ENCODE measurements at places on chromosomes 7 and 10. TPM values are rescaled to one million over a fixed set of nuclear protein-coding genes. Genes with fewer than 3 reads are reported as not detected.

DNA sequence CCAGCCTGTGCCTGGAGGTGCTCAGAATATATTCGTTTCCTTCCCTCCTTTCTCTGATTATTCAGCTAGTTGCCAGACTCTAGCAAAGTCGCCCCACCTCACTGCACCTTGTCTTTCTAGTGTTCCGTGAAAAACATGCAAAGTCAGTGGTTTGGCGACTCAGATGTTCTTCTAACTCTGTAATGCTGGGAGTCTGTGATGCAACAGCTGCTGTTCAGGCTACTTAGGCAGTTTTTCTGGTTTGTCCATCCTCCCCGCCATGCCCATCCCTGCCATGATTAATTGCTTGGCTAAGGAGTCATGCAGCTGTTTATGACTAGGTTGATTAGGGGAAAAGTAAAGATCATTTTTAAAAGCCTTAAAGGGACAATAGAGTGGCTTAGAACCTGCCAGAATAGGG, 99.4 kb downstream of the MTPN start:
- no peak for DNase-seq

DNA sequence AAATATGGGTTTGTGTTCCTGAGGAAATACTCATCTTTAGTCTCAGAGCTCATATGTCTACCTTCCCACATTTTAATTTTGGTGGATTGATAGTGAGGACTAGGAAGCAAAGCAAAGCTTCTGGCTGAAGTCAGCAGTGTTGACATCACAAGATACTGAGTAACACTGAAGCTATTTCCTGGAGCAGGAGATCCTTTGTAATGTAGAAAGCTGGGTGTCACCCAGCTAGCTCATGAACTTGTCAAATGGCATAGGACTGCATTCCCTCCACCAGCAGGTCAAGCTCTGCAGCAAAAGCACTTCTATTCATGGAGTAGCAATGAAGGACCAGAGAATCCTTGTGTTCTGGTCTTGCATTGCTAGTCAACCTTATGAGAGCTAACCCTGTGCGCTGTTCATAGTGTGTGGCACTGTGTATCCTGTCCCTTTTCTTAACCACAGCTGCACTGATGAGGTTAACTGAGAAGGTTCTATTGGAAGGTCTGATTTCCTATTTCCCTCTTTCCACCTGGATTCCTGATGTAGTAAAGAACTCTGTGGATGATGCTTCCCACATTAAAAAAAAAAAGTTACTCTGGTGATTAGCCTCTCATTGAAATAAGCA, 94.8 kb upstream of the ZNF804B start:
- DNase-seq = no peak

DNA sequence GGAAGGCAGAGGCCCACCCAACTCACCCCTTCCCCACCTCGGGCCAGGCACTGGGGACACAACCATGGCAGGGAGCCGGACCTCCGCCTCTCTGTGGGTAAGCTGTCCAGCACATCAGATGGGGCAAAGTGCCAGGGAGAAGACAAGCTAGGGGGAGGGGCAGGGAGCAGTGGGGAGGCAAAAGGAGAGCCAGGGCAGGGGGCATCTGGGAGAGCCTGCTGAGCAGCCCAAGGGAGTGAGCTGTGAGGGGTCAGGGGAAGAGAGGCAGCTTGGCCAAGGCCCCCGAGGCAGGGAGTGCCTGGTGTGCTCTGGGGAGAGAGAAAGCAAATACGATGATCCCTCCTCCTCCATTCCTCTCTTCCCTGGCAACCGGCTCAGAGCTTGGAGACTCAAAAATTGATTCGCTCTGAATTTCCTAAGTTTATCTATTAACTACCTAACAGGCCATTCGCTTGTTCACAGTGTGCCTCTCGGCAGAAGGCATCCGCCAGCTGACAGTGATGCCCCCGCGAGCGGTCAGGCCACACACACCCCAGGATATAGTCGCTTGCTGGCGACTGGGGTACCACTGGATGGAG, 4.5 kb downstream of the CAMK2B start:
- DNase-seq = no peak

DNA sequence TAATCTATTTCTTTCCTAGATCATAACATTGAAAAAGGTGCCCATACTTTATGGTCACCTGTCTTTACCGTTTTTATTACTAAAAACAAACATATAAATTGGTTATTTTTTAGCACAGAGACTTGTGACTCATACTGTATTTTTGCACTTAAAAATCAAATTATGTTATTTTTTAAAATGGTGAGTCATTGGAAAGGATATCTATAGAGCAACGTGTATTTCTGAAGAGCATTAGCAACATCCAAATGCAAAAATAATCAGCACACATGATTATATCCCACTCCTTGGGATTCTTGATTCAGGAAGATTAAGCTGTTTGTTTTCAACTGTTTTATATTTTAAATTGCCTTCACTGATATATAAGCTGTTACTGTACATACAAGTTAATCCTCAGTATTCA, 40.7 kb upstream of the FMC1 start:
- no peak for DNase-seq

DNA sequence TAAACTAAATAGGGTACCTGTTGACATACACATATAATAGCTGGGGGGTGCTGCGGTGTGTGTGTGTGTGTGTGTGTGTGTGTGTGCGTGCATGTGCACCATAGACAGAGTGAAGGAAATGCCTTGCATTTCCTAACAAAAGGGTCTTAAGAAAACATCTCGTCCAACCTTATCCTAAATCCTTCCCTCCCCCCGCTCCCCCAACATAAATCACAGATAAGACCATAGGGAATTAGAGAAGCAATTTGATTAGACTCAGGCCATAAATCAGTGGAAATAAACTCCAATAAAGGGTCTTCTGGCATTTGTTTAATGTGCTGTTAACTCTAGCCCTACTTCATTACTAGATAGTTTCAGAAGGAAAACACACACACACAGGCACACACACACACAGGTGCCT, 148.5 kb downstream of the PPP1R17 start:
- DNase-seq = no peak

CABCOCO1 gene
- total RNA-seq = not detected

TUBAL3 gene
- not detected for total RNA-seq
